NCI-H460 (cell line): ENCODE measurements at places on chromosomes 2 and 18.

GRCh38 chr2:197312186-197312585, 1.6 kb upstream of the ANKRD44 start:
- no peak for DNase-seq

DNA sequence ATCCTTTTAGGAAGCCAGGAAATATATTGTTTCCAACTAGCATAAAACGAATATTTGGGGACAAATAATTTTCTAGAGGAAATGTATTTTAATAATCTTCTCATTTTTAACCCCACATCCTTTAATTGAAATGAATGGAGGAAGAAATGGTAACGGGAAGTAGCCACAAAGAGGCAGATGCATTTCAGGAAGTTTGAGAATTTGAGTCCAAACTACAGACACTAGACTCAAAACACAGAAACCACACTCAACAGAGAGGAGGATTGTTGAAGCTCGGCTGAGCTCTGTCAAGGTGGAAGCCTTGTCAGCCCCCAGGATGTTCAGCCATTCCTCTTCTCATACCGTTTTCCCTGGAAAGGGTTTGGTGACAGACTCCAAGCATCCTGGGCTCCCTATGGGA, 288.5 kb downstream of the NAPG start:
- no peak for DNase-seq

DNA sequence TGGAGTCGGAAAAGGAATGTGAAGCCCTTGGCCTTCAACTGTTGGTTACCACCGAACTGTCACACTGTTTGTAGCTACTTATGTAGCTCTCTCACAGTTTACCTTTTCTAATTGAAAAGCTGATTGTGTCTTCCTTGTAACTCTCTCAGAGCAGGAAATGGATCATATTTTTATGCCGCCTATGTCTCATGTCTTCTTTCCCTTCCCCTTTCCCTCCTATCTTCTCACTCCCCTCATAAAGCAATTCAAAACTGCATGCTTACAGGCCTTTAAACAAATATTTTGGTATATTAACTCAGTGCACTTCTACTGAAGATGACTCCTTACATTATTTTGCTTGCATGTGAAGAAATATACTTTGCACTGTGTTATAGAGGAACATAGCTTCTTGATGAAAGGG, 6.0 kb downstream of the SLC39A10 start:
- no peak for DNase-seq

GRCh38 chr2:217510771-217511291, 492.0 kb downstream of the TNS1 start:
- peak; percentile 81 for DNase-seq

GRCh38 chr2:233571462-233571861, 4.9 kb upstream of the USP40 start:
- no peak for DNase-seq

GRCh38 chr2:120461092-120461491, 115.2 kb downstream of the INHBB start:
- DNase-seq: no peak

GRCh38 chr2:18441583-18441982, 118.9 kb downstream of the RDH14 start:
- DNase-seq: no peak

DNA sequence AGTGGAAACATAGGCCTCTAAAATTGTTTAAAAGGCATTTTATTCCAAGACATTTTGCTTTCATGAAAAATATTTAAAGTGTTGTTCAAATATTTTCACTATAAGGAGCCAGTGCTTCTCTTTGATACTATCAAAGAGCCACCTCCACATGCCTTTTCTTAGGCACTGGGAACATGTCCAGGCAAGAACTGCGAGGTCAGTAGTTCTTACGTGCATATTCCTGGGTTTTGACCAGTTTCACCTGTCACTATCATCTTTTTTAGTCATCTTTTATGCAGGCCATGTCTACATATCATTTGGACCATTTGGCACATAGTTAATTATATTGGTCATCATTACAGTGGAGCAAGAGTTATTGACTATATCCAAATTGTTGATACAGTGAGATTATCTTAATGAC, 195.3 kb downstream of the CCDC85A start:
- DNase-seq: no peak

- DNase-seq: no peak
Measured at GRCh38 chr2:23619941-23620340, 235.0 kb downstream of the KLHL29 start.

- DNase-seq: no peak
Measured at GRCh38 chr2:84782717-84783442, 98.0 kb downstream of the TRABD2A start.

DNA sequence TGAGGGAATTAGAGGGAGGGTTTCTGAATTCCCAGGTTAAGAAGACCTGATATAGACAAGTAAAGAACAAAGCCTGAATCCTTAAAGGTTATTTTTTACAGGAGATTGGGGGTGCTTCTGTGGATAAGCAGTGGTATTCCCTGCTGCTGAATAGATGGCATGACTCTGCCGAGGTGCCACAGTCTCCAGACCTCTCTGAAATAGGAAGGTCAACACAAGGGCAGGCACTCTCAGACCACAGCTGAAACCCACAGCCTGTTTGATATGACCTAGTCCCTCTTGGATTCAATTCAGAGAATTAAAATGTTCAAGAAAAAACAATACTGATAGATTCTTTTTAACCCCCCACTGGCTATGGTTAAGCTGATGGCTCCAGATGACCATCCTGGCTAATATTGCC, 259.3 kb downstream of the PTGR3 start:
- DNase-seq: no peak

DNA sequence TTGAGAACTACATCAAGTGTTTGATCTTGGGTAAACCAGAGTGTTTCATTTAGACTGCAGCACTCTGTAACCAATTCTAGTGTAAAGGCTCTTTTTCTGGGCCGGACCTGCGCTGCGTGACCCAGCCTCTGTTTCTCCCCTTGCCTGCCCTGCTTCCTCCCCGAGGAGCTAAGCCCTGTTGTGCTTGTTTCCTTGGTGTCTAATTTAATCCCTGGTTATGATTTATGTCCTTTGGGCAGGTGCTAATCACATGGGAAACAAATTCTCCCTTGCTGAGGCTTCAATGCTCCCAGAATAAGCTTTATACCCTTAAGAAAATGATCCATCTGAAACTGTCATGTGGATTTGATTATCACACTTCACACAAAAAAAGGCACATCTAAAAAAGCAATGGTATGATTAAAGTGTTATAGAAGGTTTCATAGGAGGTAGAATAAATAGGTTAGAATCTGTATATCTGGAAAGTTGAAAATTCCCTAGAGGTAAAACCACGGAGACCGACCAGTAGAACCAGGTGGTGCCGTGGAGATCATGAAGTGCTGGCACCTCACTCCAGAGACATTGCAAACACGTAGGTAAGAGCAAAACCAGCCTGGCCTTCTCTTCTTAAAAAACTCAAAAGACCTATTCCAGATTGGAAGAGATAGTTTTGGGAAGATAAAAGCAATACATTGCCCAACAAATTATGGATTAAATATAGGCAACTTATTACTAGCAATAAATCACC, 31.0 kb upstream of the SLC9A2 start:
- DNase-seq: no peak

DNA sequence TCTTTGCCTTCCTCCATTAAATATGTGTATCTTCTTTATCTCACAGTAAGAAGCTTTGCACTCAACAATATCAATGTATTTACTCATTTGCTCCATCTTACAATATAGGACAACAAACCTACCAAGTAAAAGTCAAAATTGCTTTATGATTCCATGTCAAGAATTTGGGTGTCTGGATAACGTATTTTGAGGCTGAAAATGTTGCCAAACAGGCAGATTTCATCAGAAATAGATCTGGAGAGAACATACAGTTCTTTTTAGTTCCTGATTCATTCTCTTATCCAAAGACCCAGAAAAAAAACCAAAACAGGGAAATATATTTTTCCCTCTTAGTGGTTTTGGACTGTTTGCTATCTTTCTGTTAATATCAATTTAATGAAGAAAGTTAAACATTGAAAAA, 621.1 kb downstream of the STK39 start:
- no peak for DNase-seq

DNA sequence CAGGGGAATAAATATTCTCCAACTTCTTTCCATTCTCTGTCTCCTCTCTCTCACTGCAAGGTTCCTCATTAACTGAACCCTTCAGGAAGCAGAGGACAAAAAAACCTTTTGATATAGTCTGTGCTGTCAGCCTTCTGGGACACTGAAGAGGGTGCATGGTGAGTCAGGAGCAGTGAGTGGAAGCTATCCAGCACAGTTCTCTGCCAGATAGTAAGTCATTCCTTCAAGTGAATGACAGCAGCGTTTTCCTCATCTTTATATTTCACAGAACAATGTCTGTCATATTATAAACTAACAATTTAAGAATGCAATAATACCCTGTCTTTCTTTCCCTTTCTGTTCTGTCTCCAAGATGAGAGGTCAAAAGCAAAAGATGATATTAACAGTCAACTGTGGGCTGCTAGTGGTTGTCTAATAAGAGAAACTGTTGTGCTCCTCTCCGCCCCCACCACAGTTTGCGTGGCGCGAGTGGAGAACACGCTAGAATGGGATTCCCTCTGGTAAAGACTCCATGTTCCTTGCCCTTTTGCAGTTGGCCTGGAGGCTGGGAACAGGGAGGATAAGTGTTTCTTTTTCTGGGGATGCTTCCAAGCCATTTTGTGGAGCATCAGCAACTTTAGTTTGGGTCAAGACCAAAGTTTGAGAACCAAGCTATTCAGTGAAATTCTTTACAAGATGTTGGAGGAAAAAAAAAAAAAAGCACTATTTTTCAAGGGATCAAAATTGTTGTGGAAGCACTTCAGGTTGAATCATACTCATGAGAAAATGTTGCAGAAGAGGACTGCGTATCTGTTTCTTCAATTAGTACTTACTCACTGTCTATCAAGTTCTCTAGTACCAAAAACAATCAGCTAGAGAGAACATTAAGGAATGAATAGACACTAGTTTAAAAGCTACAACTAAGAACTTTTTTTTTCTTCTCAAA, 430.2 kb downstream of the SETBP1 start:
- DNase-seq: no peak

DNA sequence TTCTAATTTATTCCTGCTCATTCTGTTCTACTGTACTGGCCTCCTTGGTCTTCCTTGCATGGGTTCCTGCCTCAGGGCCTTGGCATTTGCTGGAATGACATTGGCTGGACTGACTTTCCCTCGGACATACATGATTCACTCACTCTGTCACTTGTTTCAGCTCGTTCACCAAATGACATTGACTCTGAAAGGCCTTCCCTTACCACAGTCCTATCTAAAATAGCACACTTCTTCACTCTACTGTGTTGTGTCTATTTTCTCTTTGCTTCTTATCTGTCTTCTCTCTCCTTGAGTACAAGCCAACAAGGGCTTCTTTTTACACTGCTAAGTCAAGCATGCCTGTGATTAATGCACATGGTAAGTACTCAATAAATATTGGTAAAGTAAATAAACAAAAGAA, 65.6 kb downstream of the SCG2 start:
- DNase-seq: no peak

DNA sequence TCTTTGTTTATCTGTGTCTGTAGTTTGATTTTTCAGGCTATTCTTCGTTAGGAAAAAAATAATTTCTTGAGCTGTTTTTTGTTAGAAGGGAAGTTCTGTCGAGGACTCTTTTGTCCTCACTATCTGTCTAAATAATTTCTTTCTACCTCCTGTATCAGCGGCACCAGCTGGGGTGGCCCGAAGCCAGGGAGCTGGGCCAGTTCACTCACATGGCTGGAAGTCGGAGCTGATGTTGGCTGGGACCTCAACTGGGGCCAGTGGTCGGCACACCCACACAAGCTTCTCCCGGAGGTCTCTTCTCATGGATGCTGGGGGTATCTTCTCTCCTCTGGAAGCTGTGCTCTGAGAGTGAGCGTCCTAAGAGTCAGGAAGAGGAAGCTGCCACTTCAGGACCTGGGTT, 8.0 kb upstream of the PDIA6 start:
- no peak for DNase-seq

DNA sequence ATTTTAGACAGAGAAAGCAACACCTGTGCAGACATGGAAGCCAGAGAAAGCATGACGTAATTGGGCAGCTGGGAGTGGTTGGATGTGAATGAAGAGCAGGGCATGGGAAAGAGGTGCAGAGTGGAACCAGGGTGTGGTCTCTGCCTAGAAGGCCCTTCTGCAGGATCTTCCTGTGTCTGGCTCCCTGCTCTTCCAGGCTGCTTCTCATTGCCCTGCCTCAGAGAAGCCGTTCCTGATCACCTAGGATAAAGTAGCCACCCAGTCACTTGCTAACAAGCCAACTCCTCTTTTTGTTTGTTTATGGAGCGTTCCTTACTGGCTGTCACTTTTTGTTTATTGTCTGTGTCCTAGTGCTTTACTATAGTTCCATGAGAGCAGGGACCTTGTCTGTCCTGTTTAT, 28.5 kb downstream of the GALNT1 start:
- no peak for DNase-seq

- peak; percentile 25 for DNase-seq
Measured at GRCh38 chr2:64652231-64653108, 1.2 kb downstream of the SERTAD2 start.

- DNase-seq: no peak
Measured at GRCh38 chr18:41973983-41974382, 18.9 kb downstream of the PIK3C3 start.

- no peak for DNase-seq
Measured at GRCh38 chr2:160156665-160157064, 43.4 kb downstream of the ITGB6 start.

DNA sequence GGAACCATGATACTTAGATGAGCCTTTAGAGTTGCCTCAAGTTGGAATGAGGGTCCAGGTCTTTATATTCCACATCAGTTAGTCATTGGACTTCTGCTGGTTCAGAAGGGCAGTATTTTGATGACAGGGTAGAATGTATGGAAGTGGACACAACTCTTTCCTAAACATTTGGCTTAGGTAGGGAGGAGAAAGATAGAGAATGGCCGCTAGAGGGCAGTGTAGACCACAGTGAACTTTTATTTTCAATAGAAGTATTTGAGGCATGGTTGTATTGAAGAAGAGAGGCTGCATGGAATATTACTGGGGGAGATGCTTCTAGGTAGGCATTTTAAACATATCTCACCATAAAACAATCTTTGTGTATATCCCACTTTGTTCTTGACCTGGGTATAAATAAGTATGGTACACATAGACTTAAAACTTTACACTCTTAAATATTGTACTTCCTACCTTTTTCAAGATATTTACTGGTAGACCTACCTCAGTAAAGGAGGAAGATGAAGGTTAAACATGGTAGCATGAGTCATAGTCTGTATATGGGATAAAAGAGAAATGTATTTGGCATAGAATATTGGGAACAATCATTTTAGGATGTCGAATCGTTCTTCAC, 497.6 kb upstream of the FAM98A start:
- DNase-seq: peak; percentile 40

- no peak for DNase-seq
Measured at GRCh38 chr2:201833781-201834180, 27.4 kb downstream of the CDK15 start.

- no peak for DNase-seq
Measured at GRCh38 chr2:188677142-188677541, 297.0 kb upstream of the COL3A1 start.

GRCh38 chr18:6414118-6414722, 491 bp downstream of the L3MBTL4 start:
- DNase-seq: peak; percentile 23

DNA sequence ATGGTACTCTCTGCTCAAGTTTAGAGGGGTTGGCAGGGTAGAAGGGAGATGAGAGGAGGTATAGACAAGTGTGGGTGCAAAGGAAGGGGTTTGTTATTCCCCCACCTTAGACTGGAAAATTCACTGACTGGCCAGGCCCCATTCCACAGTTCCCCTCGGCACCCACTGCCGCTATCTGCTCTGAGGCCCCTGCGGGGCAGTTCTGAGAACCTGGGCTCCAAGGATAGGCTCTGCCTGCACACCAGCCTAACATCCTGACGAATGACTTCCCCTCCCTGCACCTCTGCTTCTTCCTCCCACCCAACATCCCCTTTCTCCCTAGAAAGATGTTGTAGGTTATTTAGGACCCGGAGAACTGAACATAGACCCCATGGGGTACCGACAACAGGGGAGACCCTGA, 303.9 kb upstream of the HDAC4 start:
- no peak for DNase-seq
